ENCODE measurements at places on chromosomes 1 and 21.

DNA sequence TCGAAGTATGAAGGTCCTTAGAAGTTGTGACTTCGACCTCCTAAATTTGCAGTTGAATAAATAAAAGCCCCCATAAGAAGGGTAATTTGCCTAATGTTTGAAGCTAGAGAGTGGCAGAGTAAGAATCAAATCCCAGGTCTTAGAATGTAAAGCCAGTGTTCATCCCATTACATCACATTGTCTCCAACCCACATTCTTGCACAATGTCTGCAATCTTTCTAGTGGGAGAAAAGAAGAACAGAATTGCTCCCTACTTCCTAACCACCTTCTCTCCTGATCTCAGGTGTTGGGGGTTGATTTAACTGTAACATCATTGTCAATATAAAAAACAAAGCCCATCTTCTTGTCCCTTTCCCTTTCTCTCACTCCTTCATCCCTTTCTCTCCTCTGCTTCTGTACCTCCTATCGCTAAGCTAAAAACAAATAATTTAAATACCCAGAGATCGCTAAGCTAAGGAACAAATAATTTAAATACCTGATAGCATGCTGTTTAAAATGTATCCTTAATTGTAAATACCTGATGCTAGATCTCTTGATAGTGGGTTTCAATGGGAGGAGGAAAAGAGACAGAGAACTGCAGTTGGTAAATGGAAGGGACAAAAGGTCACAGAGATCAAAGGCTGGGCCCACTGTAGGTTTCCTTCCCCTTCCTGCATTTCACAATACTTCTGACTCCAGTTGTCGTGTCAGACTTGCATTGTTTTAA is 32.1 kb upstream of the CCDC190 start:
- DNase-seq = no peak

GRCh38 chr1:180898441-180899219 is 14.1 kb upstream of the KIAA1614 start:
- no peak for DNase-seq

DNA sequence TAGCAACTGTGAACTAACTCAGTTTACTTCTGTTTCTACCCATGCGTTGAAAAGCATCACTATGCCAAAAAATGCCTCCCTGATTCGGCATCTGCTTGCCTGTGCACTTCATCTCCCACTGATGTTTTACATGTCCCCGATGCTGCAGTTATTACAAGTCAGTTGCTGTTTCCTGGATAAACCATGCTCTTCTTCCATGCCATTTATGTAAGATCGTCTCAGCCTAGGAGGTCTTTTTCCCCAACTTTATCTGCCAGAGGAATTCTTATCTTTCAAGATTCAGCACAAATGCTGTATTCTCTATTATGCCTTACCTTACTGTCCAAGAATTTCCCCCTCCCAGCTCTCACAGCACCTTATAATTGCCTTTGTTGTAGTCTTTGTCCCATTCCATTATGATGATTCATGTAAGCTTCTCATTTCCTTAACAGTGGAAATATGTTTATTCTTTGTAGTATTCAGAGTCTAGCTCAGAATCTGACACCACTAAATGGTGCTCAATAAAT is 30.0 kb downstream of the PRKACB start:
- DNase-seq = no peak

GRCh38 chr1:91784616-91785015 is 101.3 kb downstream of the TGFBR3 start:
- no peak for DNase-seq

DNA sequence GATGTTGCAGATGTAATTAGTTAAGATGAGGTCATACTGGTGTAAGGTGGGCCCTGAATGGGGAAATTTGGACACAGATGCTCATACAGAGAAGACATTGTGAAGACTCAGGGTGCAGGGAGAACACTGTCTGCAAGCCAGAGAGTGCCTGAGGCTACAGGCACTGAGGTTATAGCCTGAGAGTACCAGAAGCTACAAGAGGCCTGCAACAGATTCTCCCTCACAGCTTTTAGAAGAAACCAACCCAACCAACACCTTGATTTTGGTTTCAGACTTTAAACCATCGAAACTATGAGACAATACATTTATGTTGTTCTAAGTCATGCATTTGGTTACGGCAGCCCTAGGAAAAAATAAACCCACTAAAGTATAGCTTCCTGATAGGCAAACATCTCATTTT is 321.7 kb upstream of the USP25 start:
- DNase-seq = no peak

DNA sequence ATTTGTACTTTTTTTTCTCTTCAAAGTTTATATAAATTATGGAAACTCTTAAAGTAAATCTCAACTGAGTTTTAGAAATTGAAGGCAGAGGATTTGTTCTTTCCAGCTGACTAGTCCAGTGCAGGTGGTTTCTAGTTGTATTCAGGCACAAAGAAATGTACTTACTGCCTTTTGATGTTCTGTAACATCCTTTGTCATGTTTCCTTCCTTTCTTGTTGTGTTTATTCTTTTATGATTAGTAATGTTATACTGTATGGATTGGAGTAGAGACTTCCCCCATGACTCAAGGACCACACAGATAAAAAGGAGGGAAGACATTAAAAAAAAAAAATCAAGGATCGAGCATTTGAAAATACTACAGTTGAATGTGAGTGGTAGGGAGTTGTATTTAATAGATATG is 8.0 kb downstream of the HIPK1 start:
- no peak for DNase-seq

GRCh38 chr1:188489336-188490112 is 1660.8 kb downstream of the PLA2G4A start:
- DNase-seq = no peak

- DNase-seq = peak; percentile 13
Observed at GRCh38 chr1:61951731-61952580, 209.7 kb downstream of the PATJ start.

GRCh38 chr1:203031467-203031866 is 5.2 kb downstream of the PPFIA4 start:
- no peak for DNase-seq

- DNase-seq = no peak
Observed at GRCh38 chr1:246034630-246035029, 472.4 kb downstream of the SMYD3 start.

- no peak for DNase-seq
Observed at GRCh38 chr1:41315871-41316270, 45.4 kb upstream of the FOXO6 start.

DNA sequence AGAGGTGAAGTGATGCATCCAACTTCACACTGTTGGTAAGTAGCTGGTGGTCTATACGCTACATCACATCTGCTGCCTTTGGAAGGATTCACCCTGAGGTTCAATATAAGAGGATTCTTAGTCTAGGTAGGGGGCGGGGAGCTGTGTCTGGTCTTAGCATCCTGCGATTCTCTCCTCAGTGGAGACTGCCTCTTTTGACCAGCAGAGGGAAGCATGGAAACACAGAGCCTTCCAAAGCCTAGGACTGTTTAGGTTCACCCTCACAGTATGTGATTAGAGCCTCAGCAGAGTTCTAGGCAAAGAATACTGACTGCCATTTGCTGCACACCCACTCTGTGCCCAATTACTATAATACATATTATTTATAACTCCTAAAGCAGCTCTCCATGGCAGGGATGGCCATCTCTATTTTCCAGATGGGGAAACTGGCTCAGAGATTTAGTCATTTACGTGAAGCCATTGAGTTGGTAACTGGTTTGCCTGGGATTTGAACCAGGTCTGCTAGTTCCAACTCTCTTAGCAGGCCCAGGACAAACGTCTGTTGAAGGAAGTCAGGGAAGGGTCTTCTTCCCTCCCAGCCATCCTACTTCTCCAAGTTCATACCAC is 28.9 kb upstream of the EFCAB14 start:
- no peak for DNase-seq

GRCh38 chr1:205535096-205535495 is 30.6 kb downstream of the CDK18 start:
- no peak for DNase-seq

- no peak for DNase-seq
Observed at GRCh38 chr1:27049607-27050006, 37.0 kb upstream of the TENT5B start.

- DNase-seq = no peak
Observed at GRCh38 chr1:180899262-180899661, 13.4 kb upstream of the KIAA1614 start.

- DNase-seq = no peak
Observed at GRCh38 chr1:28326515-28326914, 2.3 kb upstream of the MED18 start.

DNA sequence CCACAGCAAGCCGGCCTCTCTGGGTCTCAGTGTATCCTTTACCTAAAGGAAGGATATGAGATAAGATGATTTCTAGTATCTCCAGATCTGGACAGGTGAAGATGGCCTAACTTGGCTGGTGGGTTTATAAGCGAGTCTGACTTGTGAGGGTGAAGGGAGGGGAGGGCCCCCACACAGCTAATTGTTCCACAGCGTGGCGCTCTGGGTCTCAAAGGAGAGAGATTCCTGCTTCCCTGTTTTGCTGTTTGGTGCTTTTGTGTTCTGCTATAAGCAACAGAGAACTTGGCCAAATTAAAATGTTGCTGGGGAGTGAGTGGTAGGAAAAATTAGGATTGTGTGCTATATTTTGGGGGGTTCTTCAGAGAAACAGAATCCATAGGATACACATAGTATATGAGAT is 28.9 kb upstream of the NLRP3 start:
- DNase-seq = no peak

- peak; percentile 40 for DNase-seq
Observed at GRCh38 chr1:193019442-193020026, 39.6 kb downstream of the UCHL5 start.

DNA sequence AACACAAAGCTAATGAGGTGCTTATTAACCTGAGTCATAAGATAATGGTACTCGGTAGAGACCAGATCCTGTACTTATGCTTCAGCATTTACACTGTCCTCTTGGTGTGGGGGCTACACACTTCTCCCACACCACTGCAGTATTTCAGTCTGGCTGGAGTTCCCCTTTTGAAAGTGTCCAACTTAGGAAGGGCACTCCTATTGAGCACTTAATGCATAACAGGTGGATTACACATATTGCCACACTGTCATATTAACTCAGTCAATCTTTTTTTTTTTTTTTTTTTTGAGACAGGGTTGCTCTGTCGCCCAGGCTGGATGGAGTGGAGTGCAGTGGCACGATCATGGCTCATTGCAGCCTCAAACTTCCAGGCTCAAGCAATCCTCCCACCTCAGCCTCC is 1.5 kb downstream of the GPATCH4 start:
- no peak for DNase-seq

DNA sequence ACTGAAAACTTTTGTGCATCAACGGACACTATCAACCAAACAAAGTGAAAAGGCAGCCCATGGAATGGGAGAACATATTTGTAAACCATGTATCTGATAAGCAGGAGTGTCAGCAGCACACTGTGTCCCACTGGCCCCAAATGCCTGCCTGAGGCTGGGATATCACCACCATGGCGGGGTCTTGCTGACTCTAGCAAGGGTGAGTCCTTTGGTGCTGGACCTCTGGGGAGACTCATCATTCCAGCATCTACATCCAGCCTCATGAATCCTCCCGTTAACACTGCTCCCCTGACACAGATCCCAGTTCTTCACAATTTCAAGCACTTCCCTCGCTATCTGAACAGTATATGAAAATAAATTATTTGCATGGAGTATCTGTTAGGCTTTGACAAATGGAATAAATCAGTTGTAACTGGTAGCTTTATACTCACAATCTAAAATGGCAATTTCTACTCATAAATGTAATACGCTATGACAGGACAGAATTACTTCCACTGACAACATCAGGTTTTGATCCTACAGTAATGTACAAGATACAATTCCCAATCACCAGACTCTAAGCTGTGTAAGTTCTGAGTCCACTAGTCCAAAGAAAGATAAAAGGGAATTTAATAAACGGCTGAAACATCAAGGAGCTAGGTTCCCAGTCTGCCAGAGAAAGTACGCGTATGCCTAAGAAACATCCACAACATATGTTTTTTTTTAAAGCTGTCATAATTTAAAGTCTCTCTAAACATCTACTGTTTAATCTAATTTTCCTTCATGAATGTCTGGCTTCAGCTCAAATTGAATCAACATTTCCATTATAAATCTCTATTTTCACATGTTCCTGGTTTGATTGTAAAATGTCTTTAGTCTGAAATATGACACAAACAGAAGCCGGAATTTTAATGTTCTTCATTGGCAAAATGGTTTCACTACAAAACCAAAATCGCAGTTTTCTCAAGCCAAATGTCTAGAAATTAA is 95.1 kb downstream of the SIPA1L2 start:
- no peak for DNase-seq

DNA sequence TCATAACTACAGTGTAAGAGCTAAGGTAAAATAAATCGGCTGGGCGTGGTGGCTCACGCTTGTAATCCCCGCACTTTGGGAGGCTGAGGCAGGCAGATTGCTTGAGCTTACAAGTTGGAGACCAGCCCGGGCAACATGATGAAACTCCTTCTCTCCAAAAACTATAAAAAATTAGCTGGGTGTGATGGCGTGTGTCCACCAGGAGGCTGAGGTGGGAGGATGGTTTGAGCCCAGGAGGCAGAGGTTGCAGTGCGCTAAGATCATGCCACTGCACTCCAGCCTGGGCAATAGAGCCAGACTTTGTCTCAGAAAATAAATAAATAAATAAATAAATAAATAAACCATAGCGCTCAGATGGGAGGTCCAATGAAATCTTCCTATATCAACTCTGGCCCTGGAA is 16.7 kb upstream of the FAM110D start:
- DNase-seq = no peak

- DNase-seq = no peak
Observed at GRCh38 chr1:100232156-100232555, 17.5 kb downstream of the DBT start.

DNA sequence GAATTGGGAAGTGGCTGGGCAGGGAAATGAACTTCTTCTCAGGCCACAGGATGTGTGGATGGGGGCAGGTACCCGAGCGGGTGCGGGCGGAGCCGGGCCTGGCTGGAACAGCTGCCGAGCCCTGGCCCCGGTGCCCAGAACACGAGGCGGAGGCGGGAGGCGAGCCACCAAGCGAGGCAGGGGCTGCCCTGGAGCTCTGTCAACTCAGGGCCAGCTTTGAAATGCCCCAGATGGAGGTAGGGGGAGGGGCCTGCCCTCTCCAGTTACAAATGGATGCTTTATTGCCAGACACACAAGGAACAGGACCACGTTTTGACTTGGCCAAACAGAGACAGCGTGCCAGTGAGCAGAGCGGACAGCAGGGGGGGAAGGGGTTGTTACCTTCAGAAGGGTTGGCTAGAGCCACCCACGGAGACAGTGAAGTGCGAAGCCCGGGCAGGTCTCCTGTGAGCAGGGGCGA is 240.4 kb downstream of the SDCCAG8 start:
- no peak for DNase-seq

Measured in AG09309 (cell line).